ENCODE measurements at places on chromosomes 2 and 18.

GRCh38 chr2:197986977-197987376, 182.6 kb downstream of the PLCL1 start:
- no peak for DNase-seq

DNA sequence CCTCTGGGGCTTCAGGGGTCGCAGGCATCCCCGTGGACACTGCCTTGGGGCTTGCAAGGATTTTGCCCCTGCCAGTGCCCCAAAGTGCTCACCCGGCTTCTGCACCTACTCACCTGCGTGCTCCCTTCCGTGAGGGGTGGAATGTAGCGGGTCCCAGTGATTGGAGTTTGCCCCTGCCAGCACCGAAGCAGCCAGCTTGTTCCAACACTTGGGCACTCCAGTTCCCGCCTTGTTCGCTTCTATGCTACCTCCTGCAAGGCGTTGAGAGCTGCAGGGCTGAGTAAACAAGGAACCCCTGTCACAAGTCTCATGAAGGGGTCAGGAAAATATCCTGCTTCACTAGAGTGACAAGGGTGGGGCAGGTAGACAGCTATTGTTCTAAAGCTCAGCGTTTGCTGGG, 631.5 kb downstream of the EPHA4 start:
- DNase-seq: no peak

- no peak for DNase-seq
Measured at GRCh38 chr2:54635554-54636152, 87.8 kb upstream of the EML6 start.

GRCh38 chr18:9223356-9223755, 86.8 kb downstream of the ANKRD12 start:
- no peak for DNase-seq

- DNase-seq: no peak
Measured at GRCh38 chr2:178910005-178910404, 102.8 kb upstream of the TTN start.

GRCh38 chr2:176555781-176556180, 286.5 kb downstream of the MTX2 start:
- no peak for DNase-seq

- no peak for DNase-seq
Measured at GRCh38 chr2:37326285-37326684, 1.7 kb upstream of the PRKD3 start.

GRCh38 chr2:74873678-74874640, 40.0 kb downstream of the HK2 start:
- no peak for DNase-seq

GRCh38 chr2:209368914-209369313, 54.9 kb upstream of the MAP2 start:
- DNase-seq: no peak

DNA sequence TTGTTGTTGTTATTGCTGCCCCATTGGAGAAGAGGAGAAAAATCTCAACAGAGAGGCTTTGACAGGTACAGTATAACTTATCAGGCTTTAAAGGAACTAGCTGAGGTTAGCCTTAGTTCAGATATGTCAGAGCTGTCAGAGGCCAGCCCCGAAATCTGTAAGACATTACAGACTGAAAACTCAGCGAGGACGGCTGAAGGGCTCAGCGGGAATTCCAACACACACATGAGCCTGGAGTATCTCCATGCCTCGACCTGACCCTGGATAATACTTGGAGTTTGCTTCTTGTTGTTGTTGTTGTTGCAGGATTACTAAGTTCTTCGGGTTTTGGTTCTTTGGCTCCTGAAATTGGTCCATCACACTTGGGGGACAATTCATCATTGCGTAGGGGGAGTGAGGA, 166.9 kb downstream of the MIB1 start:
- no peak for DNase-seq

DNA sequence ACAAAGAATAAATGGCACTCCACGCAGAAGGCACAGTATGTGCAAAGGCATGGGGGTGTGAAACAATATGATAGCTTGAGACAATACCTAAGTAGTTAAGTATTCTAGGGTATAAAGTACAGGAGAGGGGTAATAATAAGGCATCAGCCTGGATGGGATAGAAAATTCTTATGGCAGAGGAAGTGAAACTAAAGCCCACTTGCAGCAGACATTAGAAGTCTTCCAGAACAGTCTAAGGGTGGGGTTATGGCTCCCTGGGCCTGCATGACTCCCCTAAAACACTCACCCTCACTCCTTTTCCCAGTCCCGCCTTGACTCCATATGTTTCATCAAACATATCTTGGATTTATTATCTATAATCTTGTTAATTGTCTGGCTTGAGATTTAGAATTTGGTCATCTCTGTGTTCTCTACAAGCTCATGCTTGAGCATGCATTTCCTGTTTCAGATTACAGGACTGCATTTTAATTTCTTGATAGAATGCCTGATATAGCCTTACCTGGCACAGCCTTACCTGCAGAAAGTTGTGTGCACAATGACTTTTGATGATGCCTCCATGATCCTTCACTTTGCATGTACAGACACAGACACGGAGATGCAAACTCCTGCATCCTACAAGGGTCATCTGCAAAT, 28.5 kb upstream of the TMBIM1 start:
- no peak for DNase-seq

DNA sequence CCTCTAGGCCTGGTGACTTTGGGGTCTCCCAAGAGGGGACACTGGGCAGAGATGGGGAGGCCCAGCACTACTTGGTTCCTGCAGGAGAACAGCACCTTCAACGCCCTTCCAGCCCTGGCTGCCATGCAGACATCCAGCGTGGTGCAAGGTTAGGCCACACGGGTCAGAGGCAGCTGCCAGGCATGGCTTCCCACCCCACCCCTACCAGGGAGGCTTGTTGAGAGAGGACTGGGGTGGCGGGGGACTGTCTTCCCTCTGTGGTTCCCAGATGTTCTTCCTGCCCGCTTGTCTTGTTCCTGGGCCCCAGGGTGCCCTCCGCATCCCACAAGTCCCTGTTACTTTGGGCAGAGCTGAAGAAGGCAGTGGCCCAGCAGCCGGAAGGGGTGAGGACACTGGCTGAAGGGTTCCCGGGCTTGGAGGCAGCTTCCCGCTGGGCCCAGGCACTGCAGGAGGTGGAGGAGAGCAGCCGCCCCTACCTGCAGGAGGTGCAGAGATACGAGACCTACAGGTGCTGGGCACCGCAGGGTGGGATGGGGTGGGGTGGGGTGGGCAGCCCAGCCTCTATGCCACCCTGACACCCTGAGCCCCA, 4.5 kb downstream of the PROM2 start:
- DNase-seq: no peak

GRCh38 chr2:220166616-220167015, 539.2 kb downstream of the SLC4A3 start:
- DNase-seq: no peak

DNA sequence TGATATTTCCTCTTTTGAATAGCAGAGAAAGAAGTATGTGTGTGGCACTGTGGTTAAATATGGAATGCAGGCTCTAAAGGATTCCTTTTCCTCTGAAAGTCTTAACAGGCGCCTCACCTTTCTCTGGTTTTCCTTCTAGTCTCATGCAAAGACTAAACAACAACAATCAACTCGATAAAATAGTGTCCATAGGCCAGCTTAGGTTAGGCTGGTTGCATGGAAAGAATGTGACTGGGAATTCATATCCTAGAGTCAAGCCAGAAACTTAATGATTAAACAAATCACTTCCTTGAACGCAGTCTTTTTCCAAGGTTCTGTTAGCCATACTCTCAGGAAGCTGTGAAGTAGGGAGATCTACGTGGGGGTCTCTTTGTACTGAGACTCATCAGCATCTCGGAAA, 800.8 kb upstream of the ID2 start:
- DNase-seq: no peak

DNA sequence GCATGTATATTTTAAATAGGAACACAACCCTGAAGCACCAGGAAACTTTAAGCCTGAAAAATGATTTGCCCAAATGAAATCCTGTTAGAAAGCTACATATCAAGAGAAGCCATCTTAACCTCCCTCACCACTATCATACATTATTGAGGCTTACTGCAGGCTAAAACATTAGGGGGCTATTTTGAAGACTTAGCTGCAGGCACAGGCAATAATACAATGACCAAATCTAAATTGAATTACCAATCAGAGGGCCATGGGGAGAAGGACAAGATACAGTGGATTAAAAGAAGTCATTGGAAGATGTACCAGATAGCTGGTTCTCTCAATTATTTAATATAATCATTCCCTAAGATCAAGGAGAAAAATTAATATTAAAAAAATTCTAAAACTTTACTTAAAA, 73.7 kb downstream of the THADA start:
- DNase-seq: no peak

GRCh38 chr2:99031481-99031880, 95.5 kb upstream of the CRACDL start:
- DNase-seq: no peak

GRCh38 chr2:111068435-111069058, 52.2 kb upstream of the BCL2L11 start:
- DNase-seq: no peak

DNA sequence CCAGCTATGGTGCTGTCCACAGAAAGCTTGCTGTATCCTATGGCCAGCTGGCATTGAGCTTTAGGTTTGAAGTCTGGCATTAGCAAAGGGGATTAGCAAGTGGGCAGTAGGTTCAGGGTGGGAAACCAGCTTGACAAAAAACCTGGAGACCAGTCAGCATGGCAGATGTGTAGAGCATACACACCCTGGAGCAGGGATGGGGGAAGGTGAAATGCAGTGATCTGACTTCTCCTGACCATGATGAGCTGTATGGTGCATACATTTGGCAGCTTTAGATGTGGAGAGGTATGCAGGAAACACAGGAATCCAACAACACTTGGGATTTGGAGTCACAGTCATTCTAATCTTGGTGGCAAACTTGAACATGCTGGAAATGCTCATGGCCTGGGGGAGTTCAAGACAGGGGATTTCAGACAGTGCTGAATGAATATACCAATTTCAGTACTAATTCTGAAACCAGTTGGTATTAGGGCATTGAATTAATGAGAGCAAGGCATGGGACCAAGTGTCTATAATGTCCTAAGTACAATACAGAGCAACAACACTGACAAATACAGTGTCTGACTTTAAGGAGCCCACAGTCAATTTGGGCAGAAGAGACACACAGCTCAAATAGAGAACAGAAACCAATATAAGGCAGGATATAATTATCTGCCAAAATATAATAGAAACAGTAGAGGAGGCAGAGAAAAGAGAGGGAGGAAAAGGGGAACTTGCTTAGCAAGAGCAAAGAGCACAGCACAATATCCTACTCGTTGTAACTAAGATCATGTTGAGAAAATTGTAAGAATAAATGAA, 11.8 kb downstream of the ARHGAP15 start:
- no peak for DNase-seq

- no peak for DNase-seq
Measured at GRCh38 chr2:12314127-12314760, 402.5 kb upstream of the TRIB2 start.
